Astrocyte of the spinal cord (primary cell): ENCODE measurements at places on chromosomes 5 and 9.
A peak's percentile ranks its signal among the peaks of the same experiment; 100 is the strongest.

- no peak for DNase-seq
Observed at GRCh38 chr5:3564827-3565518, 30.7 kb upstream of the IRX1 start.

DNA sequence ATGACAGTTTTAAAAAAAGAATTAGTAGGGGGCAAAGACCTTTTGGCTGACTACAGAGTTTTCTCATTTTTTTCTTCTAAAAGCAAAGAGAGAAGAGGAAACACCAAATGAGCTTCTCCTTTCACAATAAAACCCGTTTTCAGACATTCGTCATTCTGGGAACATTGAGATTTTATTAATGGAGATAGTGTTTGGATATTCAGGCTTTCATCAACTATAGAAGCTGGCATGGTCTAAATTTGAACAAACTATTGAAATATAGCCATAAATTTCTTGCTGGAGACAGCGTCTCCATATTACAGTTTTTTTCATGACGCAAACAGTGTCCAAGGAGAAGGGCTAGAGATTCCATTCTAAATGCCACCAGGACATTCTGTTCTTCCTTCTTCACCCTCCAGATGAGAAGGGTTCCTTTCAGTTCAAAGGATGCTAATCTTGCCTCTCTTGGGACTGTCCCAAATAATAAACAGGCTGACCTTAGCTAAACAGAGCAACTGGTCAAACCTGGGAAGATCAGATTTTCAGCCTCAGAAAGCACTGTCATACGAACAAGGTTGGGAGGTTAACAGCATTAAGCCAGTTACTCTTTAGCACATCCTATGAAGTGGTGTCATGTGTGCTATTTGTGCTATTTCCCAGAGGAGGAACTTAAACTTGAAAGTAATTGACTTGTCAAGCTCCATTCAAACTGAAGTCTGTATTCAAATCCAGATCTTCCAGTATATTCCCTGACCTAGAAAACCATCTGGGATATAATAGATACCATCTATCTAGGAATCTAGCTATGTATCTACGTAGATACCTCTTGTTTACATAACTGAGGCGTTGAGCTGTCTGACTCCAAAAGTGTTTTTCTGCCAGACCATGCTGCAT, 125.6 kb downstream of the LPAR1 start:
- DNase-seq = no peak

GRCh38 chr9:101337237-101337636, 47.6 kb downstream of the BAAT start:
- DNase-seq = no peak

DNA sequence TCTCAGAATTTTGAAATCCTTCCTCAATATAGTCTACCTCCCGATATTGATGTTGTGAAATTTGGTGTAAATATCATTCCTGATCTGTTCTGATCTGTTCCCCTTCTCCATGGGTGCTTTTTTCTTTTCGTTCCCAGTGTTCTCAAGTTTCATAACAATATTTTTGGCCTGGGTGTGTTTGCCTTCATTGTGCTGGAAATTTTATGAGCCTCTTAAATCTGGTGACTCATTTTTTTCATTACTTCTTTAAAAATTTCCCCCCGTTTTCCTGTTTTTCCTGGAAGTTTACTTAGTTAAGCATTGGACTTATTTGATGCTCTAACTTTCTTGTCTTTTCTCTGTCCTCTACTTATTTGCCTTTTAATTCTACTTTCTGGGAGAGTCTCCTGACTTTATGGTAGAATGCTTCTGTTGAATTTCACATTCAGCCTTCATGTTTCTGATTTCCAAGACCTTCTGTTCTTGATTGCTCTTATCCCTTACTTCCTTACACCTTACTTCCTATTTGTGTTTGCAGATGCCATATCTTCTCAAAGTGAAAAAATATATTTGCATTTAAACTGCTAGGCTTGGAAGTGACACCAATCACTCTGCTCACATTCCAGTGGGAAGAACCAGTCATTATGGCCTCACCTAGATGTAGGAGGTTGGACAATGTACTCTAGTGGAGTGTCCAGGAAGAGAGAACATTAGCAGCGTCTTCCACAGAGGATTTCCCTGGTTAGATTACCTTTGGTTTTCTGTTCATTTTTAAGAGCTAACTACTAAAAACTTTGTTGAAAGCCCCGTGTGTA, 441.9 kb downstream of the ARHGEF28 start:
- no peak for DNase-seq

GRCh38 chr5:154193283-154193682, 2.8 kb downstream of the GALNT10 start:
- DNase-seq = no peak

GRCh38 chr5:167820101-167820990, 471.1 kb upstream of the WWC1 start:
- DNase-seq = peak; percentile 41

GRCh38 chr5:176849611-176850227, 39.4 kb downstream of the UNC5A start:
- no peak for DNase-seq

- DNase-seq = peak; percentile 96
Observed at GRCh38 chr5:14449052-14449661, 132.4 kb upstream of the OTULINL start.

- DNase-seq = peak; percentile 26
Observed at GRCh38 chr9:20476912-20477521, 145.3 kb downstream of the MLLT3 start.

DNA sequence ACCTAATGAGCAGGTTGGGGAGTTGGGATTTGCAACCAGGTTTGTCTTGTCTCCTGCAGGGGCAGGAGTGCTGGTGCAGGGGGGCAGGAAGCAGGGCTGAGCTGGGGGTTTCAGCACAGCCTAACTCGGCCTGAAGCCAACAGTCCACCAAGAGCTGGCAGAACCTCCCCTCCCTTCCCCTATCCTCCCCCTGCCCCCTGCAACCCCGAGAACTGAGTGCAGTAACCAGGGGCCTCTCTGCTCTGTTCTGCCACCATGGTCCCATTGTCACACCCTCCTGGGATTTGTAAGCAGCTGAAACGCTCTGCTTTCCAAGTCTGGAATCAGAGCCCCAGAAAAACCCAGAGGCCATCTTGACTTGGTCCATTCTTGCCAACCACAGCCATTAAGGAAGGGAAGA, 72.9 kb downstream of the ARHGEF37 start:
- no peak for DNase-seq

DNA sequence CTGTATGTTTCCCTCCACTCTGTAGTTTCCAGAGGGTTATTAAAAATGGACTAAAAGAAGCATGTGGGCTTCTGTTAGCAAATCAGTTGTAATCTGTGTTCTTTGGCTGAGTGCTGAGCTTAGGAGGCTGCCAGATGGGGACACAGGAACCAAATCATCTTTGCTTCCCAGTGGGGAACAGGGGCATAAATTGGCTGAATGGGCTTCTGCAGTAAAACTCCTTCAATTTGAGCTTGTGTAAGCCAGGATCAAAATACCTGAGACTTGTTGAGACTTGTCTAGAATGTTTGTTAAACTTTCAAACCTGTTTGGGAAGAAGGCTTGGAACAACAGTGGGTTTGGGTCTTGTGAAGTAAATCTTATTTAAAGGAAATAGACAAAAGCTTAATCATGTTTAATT, 32.2 kb upstream of the TNFAIP8 start:
- peak; percentile 62 for DNase-seq

GRCh38 chr5:142057697-142058056, 44.9 kb upstream of the GNPDA1 start:
- no peak for DNase-seq

DNA sequence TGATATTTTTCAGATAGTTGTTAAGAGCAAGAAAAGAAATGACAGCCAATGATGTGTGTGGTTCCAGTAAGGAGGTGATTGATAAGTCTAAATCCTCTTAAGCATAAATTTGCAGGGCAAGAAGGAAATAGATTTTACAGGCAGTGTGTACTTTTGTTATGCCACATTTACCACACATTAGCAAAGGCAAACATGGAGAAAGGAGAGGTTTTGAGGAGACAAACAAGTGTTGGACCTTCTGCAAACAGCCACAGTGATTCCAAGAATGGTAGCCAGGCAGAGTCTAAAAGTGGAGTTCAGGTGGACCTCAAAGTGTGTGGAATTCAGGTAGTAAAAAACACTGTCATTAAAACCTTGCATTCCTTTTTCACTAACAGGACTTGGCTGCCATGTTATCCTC, 295.9 kb upstream of the ITGA1 start:
- no peak for DNase-seq

GRCh38 chr9:135164036-135164435, 76.6 kb downstream of the OLFM1 start:
- DNase-seq = no peak

DNA sequence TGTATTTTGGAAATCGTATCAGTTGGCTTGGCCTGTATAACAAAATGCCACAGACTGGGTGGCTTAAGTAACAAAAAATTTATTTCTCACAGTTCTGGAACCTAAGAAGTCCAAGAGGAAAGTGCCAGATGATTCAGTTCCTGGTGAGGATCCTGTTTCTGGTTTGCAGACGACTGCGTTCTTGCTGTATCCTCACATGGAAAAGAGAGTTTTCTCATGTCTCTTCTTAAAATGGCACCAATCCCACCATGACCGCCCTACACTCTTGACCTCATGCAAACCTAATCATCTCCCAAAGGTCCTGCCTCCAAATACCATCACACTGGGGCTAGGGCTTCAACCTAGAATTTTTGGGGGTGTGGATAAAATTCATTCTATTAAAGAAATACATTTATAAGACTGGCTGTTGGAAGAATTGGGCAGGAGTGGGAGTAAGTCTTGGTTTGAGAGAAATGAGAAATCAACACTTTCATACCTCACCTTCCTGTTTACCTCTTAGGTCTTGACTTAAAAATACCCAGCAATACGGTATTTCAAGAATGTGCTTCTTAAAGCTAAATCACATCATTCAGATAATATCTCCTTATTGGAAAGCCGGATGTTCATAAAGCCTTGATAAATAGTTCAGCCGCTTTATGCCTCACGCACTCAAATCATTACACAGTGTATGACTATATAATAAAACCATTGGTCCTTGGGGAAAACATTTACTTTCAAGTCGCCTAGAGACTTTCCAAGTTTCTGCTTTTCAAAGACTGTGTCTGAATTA, 28.7 kb downstream of the PTTG1 start:
- no peak for DNase-seq
